GM04504 (cell line): ENCODE measurements at places on chromosomes 2 and 18.

DNA sequence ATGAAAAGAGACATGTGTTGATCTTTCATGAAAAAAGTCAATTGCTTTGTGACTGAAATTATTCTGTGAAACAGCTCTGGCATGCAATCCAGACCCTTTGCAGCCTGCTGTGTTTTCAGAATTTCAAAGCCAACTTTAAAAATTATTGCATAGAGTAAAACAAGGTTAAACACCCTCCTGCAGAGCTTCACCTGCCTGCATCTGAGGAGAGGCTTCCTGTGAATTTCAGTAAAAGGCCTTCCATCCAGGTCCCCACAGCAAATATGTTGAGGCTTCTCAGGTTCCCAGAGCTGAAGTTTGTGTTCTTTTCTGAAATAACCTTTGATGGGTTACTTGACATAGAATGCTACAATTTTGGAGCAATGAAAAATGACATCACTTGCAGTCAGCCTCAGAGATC is 4.1 kb downstream of the XIRP2 start:
- no peak for DNase-seq

- DNase-seq: no peak
Measured at GRCh38 chr2:233287871-233288270, 19.7 kb upstream of the SAG start.

- DNase-seq: no peak
Measured at GRCh38 chr2:99762714-99763113, 272.9 kb upstream of the REV1 start.

DNA sequence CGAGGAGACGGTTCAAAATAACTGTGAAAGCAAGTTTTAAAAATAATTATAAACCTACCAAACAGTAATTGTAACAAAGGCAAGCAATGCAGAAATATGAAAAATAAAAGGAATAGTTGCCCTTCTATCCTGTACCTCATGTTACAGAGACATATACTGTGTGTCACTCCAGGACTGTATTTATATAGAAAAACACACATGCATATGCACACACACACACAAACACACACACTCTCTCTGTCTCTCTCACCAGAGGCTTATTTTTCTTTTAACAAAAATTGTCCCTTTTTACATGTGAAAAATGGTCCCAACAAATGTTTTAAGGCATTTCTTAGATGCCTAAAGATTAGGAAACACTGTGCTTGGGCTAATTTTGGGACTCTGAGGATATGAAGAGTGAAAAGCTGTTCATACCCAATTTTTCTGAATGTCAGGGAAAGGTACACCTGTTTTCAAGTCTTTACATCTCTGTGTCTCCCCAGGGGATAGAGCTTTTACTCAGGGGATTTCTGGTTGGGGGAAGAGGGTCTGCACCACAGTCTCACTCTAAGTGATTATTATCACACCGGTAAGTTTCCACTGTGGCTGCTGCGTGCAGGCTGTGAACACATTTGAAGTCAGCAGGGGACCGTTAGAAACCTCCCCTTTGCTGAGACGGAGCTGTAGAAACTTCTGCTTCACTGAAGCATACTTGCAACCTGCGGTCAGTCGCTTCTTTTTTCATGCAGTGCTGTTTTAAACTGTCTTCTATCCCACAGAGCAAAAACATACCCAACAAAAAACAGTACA is 51.4 kb upstream of the SPAG16 start:
- DNase-seq: no peak

- no peak for DNase-seq
Measured at GRCh38 chr2:121727332-121727731, 9.3 kb downstream of the NIFK start.

DNA sequence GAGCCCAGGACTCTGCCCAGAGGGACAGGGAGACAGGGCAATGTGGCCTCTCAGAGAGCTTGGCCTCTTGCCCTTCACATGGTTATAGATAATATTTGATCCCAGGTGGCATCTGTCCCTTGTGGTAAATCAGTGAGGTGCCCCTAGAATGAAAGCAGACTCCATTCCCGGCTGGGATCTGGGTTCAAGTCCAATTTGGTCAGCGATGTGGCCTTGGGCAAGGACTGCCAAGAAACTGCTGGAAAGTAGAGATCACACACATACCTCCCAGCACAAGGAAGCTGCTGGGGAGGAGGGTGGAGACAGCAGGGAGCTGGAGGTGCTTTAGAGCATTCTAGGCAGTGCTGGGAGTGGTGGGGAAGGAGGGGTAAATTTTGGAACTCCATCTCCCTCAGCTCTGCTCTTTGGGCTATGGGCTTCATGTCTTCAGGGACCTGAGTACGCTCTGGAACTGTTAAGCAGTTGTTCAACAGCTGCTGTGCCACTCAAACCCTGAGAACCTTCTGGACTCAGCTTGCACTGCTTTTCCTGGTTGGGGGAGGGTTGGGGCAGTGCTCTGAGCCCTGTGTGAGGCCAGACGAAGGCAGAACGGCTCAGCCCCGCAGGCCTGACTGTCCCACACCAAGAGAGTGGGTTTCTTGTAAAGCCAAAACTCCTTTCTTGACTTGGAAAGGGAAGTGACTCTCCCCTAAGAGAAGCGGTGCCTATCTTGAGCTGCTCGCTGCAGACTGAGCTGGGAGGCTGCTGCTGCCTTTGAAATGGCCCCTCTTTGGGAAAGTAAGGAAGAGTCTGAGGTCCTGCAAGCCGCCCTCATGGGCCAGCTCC is 23.0 kb downstream of the INPP5D start:
- DNase-seq: no peak

DNA sequence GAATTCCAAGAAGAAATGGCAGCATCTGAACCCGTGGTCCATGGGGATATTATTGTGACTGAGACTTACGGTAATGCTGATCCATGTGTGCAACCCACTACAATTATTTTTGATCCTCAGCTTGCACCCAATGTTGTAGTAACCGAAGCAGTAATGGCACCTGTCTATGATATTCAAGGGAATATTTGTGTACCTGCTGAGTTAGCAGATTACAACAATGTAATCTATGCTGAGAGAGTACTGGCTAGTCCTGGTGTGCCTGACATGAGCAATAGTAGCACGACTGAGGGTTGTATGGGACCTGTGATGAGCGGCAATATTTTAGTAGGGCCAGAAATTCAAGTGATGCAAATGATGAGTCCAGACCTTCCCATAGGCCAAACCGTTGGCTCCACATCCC is 34.4 kb upstream of the DSG3 start:
- no peak for DNase-seq
